ENCODE measurements at places on chromosomes 13 and 19.
A peak's percentile ranks its signal among the peaks of the same experiment; 100 is the strongest.

- no peak for DNase-seq
These were observed 5.0 kb downstream of the FOSB start for GRCh38 chr19:45472563-45473366.

GRCh38 chr13:108155185-108156106, 59.9 kb downstream of the LIG4 start:
- DNase-seq, result peak; percentile 75

DNA sequence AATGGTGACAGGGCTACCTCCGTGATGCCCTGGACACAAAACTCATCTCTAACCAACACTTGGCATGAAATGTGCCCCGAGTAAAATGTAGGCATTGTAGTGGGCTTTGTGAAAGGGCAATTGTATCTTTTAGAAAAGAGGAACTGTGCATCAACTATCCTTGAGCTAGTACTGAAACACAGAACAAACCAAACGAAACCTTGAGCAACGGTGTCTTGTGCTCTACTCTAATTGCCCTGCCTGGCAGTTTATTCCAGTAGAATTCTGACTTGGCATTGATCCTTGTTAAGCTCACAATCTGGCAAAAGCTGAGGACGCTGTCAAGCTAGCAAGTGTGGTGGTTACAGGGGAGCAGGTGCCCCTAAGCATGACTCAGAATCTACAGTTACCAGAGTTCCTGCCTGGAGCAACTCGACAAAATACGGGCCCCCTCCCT, 707.1 kb upstream of the SPRY2 start:
- DNase-seq, result peak; percentile 11

GRCh38 chr13:57740719-57741118, 109.2 kb downstream of the PCDH17 start:
- DNase-seq, result peak; percentile 14

DNA sequence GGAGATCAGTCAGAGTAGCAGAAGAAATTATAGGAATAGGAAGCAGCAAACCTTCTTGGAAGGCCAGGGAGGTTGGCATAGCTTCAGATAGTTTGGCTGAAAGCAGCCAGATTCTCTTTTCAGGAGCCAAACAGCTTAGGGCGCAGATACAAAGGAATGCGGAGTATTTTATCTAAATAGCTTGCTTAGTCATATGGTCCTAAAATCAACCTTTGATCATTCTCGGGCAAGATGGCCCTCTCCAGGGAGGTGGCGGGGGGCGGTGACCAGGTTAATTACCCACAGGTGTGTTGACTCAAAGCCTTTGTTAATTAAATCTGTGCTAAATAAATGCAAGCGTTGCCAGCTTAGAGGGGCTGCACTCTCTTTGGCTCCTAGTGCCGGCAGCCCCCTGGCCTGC, 12.5 kb upstream of the NCR1 start:
- DNase-seq, result no peak

- peak; percentile 83 for DNase-seq
These were observed 11.3 kb upstream of the TNFRSF19 start for GRCh38 chr13:23558675-23559536.

All from right cardiac atrium (tissue), 5 donors.